ENCODE measurements at places on chromosomes 12 and 14. TPM values are rescaled to one million over a fixed set of nuclear protein-coding genes. Genes with fewer than 3 reads are reported as not detected.

RDH12 gene
- total RNA-seq, result 0.22 TPM

CCDC175 gene
- not detected for total RNA-seq

DNA sequence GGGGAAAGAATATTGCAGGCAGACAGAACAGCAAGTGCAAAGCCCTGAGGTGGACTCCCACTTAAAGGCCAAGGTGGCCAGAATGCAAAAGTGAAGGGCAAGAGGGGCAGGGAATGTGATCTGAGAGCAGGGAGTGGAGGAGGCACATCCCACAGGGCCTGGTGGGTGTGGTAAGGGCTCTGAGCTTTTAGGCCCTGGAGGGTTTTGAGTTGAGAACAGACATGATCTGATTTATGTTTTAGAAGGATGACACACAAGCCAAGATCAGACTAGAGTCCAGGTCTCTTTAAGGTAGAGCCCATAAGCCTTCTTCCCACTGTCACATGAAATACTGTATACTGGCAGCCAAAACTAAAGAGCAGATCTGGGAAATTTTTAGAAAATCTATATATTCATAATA, 162.5 kb downstream of the SLC38A4 start:
- no peak for DNase-seq

- no peak for DNase-seq
Measured at GRCh38 chr12:3493859-3494176, 2.8 kb downstream of the PRMT8 start.

DNA sequence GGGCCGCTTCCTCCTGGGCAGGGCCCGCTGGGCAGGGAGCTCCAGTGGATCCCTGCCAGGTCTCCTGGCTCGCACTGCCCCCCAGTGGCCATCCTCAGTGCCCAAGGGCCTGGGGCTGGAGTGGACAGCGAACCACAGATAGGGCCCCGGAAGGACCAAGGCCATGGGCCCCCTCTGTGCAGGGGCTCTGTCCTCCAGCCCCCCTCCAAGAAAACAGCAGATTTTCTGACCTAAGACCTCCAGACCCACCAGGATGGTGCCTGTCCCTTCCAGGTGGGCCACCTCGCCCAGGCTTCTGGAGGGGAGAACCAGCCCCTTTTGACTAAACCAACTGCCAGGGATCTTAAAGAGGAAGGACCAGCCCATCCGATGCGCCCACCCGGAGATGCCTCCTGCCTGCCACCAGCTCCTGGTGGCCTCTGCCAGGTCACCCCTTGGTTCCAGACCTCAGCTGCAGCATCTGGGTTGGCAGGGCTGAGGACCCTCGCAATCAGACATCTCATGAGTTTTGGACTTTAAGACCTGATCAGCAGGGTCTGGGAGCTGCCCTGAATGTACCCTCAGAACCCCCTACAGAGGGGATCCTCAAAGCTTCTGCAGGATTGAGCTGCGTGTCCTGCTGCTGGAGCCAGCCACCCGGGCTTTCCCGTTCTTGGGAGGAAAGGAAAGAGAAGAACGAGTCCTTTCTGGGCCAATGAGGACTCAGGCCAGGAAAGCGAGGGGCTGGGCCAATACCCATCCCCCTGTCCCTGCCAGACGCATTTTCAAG, 325.8 kb upstream of the DIO3 start:
- DNase-seq, result peak; percentile 85

GRCh38 chr14:58395562-58395811, 243 bp upstream of the TOMM20L start:
- no peak for DNase-seq

DNA sequence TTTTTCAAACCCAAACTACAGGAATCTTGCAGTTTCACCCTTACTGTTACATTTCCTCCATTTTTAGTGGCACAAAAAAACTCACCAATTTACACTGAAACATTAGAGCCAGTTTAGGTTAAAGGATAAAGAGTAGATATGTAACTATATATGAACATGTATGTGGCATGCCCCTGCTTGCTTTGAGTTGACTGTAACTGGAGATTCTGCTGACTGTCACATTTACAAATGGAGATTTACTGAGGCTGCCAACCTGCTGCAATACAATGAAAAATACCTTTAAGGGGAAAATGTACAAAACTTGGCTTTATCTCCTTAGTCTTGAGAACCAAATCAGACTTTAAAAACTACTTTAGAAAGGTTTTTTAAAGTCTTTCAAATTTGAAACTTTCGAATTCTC, 28.3 kb downstream of the STON2 start:
- no peak for DNase-seq
